ENCODE measurements at places on chromosomes 11 and 22.

DNA sequence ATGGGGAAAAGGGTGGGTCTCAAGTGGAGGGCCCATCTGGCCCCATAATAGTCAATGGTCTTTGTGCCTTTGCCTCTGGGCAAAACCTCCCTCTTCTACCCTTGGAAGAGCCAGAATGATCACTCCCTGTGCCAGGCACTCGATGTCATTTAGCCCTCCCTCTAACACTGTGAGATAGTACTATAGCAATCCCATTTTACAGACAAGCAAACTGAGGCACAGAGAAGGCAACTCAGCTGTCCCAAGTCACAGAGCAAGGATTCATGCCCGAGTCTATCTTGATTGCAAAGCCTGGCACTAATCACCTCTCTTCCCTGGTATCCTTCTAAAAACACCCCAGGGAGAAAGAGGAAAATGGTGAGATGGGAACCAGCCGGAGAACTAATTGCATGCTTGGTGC, 76.4 kb downstream of the TP53I11 start:
- DNase-seq = no peak

GRCh38 chr11:115155320-115155719, 348.9 kb downstream of the CADM1 start:
- no peak for DNase-seq

GRCh38 chr11:69513663-69514224, 32.3 kb downstream of the LINC01488 start:
- DNase-seq = no peak

- no peak for DNase-seq
Measured at GRCh38 chr22:26852176-26852575, 194.8 kb downstream of the MIAT start.

- DNase-seq = no peak
Measured at GRCh38 chr11:29612423-29612822, 404.4 kb downstream of the KCNA4 start.

DNA sequence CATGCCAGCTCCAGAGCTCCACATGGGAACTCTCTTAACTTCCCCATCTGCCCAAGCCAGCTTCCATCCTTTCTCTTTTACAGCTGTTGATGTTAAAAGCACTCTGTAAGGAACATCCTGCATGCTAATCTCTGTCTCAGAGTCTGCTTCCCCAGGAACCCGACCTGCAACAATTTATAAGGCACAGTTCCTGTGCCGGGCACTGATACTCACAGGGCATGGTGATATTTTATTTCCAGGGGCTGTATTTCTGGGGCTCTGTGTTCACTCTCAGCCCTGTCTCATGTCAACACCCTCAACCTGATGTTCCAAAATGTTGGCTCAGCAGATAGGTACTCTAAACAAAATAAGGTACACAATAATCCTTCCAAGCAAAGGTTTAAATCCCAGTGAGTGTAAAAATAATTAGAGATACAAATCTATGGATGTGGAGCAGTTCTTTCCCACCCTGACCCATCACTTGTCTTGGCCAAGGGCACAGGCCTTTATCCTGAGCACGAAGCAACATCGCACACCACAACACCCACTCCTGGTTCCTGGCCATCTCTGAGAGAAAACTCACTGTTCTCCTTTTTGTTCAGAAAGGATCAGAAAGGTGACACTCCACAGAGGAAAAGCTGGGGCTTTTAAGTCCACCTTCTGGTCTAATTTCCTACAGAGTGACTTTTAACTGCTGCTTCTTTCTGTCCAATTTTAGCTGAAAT, 44.8 kb upstream of the C11orf87 start:
- no peak for DNase-seq

DNA sequence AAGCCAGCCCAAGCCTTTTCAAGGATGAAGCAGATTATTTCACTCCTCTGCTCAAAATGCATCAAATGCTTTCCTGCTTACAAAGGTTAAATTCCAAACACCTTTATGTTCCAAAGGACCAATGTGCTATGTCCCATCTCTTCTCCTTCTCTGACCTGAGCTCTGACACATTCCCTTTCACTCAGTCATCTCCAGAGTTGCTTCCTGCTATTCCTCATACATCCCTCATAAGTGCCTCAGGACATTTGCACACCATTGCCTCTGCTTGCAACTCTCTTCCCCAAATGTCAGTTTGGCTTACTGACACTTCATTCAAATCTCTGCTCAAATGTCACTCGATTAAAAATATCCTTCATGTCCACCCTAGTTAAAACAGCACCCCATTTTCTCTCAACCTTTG, 53.3 kb upstream of the BMAL1 start:
- DNase-seq = no peak

- DNase-seq = no peak
Measured at GRCh38 chr11:116356451-116356850, 416.3 kb downstream of the BUD13 start.

DNA sequence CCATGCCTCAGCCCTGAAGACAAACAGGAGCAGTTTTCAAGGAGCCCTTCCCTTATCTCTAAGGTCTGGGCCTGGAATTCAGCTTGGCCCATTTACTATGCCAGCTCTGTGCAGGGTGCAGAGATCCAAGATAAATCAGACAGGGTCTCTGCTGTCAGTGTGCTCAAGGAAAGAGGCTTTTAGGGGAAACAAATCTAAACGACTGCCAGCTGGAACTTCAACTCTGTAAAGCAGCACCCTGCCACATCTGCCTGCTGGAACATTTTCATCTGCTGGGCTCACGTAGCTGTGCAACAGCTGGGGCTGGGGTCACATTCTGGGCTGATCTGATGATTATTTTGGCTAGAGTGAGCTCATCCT, 19.8 kb upstream of the EHF start:
- no peak for DNase-seq

- no peak for DNase-seq
Measured at GRCh38 chr11:44116234-44116830, 20.9 kb downstream of the EXT2 start.

DNA sequence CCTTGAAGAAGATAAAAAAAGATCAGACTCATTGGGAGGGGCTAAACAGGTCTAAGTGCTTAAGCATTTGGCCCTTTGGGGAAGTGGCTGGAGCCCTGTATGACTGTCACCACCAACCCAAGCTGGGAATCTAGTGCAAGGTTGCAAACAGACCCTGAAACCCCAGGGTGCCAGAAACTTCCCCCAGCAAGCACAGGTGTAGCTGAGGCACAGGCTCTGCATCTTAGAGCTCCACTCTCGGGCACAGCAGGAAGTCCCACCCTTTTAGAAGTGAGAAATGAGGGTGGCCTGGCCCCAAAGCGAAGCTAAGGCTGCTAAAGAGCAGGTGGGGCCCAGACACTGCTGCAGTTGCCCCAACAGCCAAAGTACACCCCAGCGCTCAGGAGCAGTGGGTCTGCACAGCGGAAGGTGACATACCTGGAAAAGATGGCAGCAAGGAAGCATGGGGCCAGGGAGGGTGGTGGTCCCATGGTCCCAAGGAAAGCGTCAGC, 5.8 kb upstream of the KDM2A start:
- no peak for DNase-seq

- DNase-seq = no peak
Measured at GRCh38 chr22:49820984-49821383, 6.7 kb downstream of the BRD1 start.

GRCh38 chr11:72897506-72897905, 83.3 kb downstream of the ATG16L2 start:
- no peak for DNase-seq

GRCh38 chr11:120632579-120632978, 121.0 kb downstream of the GRIK4 start:
- no peak for DNase-seq

DNA sequence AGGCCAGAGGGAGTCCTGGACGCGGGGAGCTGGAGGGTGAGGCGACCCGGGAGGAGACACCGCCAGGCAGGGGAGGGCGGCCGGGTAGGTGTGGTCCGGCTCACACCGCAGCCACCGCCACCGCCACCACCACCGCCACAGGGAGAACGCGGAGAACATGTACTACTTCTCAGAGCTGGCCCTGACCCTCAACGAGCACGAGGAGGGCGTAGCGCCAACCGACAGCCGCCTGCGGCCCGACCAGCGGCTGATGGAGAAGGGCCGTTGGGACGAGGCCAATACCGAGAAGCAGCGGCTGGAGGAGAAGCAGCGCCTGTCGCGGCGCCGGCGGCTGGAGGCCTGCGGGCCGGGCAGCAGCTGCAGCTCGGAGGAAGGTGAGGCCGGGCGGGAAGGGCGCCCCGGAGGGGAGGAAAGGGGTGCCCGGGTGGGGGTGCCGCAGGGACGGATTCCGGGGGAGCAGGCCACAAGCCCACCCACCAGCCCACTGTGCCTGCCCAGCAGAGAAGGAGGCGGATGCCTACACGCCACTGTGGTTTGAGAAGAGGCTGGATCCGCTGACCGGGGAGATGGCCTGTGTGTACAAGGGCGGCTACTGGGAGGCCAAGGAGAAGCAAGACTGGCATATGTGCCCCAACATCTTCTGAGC, 62.8 kb downstream of the MORC2 start:
- no peak for DNase-seq

DNA sequence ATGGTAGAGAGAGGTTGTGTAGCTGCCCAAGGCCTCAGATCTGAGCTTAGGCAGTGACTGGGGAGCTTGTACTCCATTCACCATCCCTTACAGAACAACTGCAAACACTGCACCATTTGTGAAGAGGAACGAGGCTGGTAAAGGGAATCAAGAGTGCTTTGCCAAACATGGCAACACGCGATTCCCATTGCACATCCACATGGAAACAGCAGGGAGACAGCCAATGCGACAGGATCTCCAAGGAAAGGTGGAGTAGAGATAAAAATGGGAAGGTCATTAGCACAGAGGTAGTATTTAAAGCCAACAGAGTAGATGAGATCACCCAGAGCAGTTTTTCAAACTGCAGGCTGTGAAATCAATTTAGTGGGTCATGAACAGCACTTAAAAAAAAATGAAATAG, 42.0 kb downstream of the TCF20 start:
- no peak for DNase-seq

DNA sequence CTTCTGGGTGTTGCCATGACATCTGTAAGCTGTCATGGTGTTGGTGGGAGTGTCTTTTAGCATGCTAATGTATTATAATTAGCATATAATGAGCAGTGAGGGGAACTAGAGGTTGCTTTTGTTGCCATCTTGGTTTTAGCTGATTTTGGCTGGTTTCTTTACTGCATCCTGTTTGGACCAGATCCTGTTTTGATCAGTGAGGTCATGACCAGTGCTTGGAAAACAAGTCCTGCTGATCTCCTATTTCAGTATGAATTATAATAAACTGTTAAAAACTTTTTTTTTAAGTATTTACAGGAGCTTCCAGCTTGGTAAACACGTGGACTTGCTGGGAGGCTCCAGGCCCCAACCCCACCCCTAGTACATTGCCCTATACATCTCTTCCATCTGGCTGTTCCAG, 30.5 kb upstream of the P4HA3 start:
- no peak for DNase-seq
